Activated CD4-positive, alpha-beta T cell treated with anti-CD3 and anti-CD28 coated beads, Interleukin-10, Interleukin-2, amounts not matched to agents 100 ng/mL and 50 ng/mL, durations not matched to agents 16 hours and 8 hours (primary cell): ENCODE measurements at places on chromosomes 11 and 22.

GRCh38 chr11:132874638-132875037, 657.7 kb downstream of the OPCML start:
- DNase-seq: no peak

- peak; percentile 32 for DNase-seq
Measured at GRCh38 chr22:24153959-24154358, 27.3 kb upstream of the SUSD2 start.

DNA sequence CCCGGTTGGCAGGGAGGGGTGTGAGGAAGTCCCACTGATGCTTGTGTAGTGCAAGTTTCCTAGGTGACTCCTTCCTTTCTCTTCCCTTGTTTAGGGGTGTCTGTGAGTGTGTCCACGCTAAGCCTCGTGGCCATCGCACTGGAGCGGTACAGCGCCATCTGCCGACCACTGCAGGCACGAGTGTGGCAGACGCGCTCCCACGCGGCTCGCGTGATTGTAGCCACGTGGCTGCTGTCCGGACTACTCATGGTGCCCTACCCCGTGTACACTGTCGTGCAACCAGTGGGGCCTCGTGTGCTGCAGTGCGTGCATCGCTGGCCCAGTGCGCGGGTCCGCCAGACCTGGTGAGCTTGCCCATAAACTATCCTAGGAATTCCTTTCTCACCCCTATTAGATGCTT, 10.4 kb downstream of the CCKBR start:
- no peak for DNase-seq

DNA sequence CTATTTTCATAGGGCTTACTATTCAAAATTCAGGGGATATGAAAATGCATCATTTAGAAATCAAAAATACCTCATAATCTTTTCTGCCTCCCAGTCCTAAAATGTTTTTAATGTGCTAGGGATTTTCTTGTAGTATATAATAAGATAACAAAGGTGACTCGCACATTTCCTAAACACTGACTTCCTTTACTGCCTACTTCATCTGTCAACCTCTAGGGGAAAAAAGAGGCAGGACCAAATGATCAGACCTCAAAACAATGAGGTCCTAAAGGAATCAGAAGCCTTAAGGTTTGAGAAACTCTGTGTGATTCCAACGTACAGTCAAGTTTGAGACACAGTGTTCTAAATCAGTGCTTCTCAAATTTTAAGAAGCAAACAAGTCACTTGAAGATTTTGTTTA, 56.1 kb upstream of the POU2AF2 start:
- no peak for DNase-seq

DNA sequence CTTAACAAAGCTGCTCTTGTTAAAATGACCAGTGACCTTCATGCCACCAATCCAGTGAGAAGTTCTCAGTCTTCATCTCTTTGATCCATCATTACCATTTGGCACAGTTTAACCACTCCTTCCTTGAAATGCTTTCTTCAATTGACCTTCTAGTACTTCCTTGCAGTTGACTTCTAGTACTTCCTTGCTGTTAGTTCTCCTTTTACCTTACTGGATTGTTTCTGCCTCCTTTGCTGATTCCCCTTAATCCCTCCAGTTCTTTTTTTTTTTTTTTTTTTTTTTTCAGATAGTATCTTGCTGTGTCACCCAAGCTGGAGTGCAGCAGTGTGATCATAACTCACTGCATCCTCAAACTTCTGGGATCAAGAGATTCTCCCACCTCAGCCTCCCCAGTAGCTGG, 66.0 kb upstream of the HORMAD2 start:
- DNase-seq: no peak

DNA sequence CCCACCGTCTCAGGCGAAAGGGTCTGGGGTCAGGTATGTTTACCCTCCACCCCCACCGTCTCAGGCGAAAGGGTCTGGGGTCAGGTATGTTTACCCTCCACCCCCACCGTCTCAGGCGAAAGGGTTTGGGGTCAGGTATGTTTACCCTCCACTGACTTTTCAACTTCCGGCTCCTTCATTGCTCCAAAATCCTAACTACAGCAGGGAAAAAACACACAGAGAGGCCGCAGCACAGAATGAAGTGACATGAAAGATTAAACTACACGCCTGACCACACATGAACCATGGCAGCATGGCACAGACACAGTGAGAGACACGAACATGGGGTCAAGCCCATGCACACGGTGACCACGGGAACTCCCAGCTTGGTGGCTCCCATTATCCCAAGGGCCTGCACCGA, 634.9 kb upstream of the B3GAT1 start:
- no peak for DNase-seq

GRCh38 chr11:134939905-134940304, 527.9 kb upstream of the B3GAT1 start:
- no peak for DNase-seq

GRCh38 chr11:69862331-69862771, 43.1 kb upstream of the FGF3 start:
- DNase-seq: no peak

DNA sequence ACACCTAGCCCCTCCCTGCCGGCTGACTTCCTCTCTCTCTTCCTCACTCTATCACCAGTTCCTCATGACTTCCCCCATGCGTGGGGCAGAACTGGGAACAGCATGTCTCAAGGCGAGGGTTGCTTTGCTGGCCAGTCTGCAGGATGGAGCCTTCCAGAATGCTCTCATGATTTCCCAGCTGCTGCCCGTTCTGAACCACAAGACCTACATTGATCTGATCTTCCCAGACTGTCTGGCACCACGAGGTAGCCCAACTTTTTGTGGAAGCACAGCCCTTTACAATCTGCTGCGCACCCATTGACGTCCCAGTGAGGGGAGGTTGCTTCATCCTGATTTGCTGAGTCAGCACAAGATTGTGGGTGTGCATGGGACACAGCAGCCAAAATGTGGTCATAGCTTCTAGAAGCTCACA, 8.6 kb downstream of the TCN2 start:
- no peak for DNase-seq

GRCh38 chr22:49546811-49547585, 280.7 kb downstream of the BRD1 start:
- no peak for DNase-seq

DNA sequence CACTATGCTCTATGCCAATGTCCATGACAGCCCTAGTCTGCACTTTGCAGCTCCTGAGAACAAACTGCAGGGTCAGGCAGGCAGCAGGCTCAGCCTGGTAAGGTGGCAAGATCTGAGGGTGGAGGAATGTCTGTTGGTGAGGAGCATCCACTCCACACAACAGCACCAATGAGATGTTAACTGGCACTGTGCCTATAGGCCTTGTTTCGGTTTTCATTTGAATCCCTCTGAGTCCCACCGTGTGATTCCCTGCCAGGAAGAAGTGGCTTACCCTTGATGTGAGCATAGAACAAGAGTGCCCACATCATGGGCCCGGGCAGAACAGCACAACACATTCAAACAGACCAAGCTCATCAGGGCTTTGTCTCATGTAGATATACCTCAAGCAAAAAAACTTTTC, 44.1 kb upstream of the CHRM4 start:
- no peak for DNase-seq

GRCh38 chr11:113971506-113972195, 3.3 kb upstream of the HTR3A start:
- DNase-seq: no peak

- DNase-seq: no peak
Measured at GRCh38 chr11:18288911-18289310, 22.8 kb downstream of the SAA1 start.

DNA sequence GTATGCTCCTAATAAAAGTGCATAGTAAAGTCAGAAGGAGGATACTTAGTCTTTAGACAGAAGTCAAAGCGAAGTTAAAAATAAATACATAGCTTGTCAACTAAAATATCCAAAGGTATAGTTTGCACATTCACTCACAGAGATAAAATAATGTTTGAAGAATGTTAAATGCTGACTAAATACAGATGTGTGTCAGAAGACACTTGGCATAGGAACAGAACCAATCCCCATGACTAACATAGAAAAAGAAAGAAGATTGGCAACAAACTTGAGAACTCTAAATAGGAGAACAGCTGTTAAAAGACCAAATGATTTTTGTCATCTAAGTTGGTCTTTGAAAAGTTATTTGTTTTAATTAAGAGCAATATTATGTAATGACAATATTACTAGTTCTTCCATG, 1172.1 kb upstream of the RAG2 start:
- DNase-seq: no peak

GRCh38 chr11:70547821-70548670, 149.7 kb downstream of the CTTN start:
- no peak for DNase-seq

GRCh38 chr11:78253797-78254196, 65.1 kb downstream of the USP35 start:
- DNase-seq: no peak

GRCh38 chr11:91698845-91699244, 525.8 kb upstream of the FAT3 start:
- DNase-seq: no peak

DNA sequence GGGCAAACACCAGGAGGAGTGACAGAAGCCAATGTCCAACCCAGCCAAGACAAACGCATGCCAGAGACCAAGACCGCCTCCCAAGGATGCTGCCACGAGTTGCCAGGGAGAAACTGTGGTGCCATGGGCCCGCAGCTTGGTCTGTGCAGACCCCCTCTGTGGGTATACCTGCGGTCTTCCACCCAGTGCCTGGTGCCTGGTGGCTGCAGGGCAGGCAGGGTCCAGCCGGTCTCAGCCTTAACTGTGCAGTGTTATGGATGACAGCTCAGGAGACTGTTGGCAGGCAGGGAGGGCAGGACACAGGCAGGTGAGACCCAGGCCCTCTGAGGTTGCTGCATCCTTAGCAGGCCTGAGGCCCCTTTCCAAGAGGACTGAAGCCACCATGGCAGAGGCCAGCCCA, 97.9 kb downstream of the MED15 start:
- no peak for DNase-seq

GRCh38 chr11:67368621-67369020, 4.8 kb downstream of the CLCF1 start:
- peak; percentile 74 for DNase-seq

GRCh38 chr11:1745701-1746320, 4.6 kb downstream of the IFITM10 start:
- no peak for DNase-seq

DNA sequence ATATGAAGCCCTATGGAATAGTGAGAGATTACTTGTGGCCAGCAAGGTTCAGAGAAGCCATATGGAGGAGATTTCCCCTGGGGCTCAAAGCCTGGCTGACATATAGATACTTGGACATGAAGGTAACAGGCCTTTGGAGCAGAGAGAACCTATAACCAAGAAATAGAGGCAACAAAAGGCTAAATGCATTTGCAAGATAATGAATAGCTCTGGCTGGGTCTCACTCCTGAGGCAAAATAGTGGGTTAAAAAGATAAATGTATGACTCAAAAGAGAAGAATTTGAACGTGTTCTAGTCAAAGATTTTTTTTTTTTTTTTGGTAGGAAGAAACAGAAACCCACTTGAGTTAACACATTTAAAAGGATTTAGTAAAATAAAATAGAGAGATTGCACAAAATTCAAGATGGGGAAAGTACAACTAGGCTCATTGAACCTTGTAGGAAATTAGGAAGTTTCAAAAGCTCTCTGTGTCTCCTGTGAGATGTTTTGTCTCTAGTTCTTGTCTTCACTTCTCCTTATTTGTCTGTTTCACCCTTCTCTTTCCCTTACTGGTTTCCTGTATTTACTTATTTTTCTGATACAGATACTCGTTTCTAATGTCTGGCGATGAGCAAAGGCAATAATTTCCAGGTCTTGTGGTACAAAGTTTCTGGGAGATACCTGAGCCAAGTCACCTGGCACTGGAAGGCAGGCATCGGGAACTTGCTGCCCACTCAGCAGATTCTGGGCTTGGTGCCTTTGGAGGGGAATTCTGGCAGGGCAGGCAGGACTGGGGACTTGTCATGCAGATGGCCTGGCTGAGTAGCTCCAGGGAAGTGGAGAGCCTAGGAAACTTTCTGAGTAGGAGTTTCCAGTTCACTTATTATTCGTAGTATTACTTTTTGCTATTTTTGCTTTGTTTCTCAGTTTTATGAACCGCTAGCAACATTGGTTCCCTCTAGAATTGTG, 49.2 kb upstream of the SESN3 start:
- DNase-seq: no peak

DNA sequence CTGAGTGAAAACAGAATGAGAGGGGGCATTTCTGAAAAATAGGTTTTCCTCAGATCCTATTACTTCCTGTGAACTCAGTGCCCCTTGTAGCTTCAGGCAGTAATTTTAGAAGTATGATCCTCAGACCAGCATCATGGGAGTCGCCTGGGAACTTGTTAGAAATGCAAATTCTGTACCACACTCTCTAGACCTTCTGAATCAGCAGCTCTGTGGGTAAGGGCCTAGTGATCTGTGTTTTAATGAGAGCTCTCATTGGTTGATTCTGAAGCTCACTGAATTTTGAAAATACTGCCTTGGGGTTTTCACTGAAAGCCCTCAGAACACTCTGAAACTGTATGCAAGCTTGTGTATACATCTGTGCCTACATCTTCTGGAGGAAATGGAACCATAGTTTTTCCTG, 647.2 kb upstream of the ANO5 start:
- no peak for DNase-seq

DNA sequence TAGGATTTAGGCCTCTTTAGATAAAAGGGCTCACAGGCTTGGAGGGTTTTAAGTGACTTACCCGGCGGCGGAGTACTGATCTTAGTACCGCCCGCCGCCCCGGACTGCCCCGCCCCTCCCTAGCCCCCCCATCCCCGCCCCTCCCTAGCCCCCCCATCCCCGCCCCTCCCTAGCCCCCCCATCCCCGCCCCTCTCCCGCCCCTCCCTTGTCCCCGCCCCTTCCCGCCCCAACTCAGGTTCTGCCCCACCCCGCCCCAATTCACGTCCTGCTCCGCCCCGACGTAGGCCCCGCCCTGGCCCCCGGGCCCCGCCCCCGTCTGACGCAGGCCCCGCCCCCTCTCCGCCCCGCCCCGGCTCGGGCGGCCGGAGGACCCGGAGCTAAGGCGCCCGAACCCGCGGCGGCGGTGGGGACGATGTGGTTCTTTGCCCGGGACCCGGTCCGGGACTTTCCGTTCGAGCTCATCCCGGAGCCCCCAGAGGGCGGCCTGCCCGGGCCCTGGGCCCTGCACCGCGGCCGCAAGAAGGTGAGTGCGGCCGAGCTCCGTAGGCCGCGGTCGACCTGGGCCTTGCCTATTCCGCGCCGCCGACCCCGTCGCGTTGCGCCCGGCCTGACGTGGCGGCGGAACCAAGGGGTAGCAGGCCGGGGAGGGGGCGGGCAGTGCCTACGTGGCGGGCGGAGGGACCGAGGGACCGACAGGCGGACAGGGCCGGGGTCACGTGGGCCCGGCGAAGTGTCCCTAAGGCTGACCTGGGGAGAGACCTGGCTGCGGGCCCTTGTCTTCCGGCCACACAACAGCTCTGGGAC, at the start of gene SCYL1:
TSS of gene SCYL1 (plus strand) at position 343 of the 805 bp plus-strand sequence. CDS start at position 414, 71 bp downstream.
- DNase-seq: peak; percentile 86

DNA sequence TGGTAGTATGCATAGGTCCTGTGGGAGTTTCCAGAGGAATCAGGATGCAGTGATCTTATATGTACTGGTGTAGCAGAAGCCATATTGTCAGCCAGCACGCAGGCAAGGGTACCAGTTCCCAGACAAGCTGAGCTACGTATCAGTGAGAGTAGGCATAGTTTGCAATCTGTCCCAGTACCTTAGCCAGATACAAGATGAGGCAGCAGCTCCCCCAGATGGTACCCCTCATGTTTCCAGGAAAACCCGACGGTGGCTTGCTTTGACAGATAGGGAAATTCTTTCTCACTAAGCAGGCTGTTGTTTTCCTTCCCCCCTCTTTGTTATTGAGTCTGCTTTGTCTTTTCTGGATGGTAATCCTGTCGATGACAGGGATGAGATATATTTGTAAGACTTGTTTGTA, 109.7 kb upstream of the RRM1 start:
- peak; percentile 48 for DNase-seq

GRCh38 chr22:44085743-44086270, 61.7 kb downstream of the PARVB start:
- DNase-seq: peak; percentile 39

- DNase-seq: no peak
Measured at GRCh38 chr22:24164940-24165339, 16.3 kb upstream of the SUSD2 start.
